Stimulated activated CD4-positive, alpha-beta T cell treated with anti-CD3 and anti-CD28 coated beads, Interleukin-4, amount 100 ng/mL, for 24 hours (primary cell): ENCODE measurements at places on chromosomes 4 and X.
A peak's percentile ranks its signal among the peaks of the same experiment; 100 is the strongest.

GRCh38 chrX:63744850-63745394 lies 40.1 kb downstream of the ARHGEF9 start:
- DNase-seq, result no peak

GRCh38 chrX:85906399-85906798 lies 141.0 kb downstream of the CHM start:
- no peak for DNase-seq

GRCh38 chr4:23384741-23385140 lies 505.1 kb downstream of the PPARGC1A start:
- DNase-seq, result no peak

- no peak for DNase-seq
These were observed 549.7 kb upstream of the TENM3 start for GRCh38 chr4:181693517-181693916.

GRCh38 chr4:100696531-100696930 lies 178.7 kb upstream of the EMCN start:
- no peak for DNase-seq

GRCh38 chrX:154411981-154412340 lies 622 bp downstream of the TAFAZZIN start:
- DNase-seq, result peak; percentile 59

DNA sequence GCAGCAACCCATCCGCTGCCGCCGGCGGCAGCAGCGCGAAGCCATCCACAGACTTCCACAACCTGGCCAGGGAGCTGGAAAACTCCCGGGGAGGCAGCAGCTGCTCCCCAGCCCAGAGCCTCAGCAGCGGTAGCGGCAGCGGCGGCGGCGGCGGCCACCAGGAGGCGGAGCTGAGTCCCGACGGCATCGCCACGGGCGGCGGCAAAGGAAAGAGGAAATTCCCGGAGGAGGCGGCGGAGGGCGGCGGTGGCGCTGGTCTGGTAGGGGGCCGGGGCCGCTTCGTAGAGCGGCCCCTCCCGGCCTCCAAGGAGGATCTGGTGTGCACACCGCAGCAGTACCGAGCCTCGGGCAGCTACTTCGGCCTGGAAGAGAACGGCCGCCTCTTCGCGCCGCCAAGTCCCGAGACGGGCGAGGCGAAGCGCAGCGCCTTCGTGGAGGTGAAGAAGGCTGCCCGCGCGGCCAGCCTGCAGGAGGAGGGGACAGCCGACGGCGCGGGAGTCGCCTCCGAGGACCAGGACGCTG lies 4.9 kb downstream of the PRDM8 start:
- peak; percentile 82 for DNase-seq
